Stimulated activated naive CD8-positive, alpha-beta T cell treated with anti-CD3 and anti-CD28 coated beads, Interleukin-15, amount 100 ng/mL, for 72 hours (primary cell): ENCODE measurements at places on chromosomes 7 and 10.

- DNase-seq, result no peak
Observed at GRCh38 chr10:70479165-70479581, 606 bp downstream of the PALD1 start.

GRCh38 chr10:69179089-69179742 lies 818 bp upstream of the SUPV3L1 start:
- no peak for DNase-seq

DNA sequence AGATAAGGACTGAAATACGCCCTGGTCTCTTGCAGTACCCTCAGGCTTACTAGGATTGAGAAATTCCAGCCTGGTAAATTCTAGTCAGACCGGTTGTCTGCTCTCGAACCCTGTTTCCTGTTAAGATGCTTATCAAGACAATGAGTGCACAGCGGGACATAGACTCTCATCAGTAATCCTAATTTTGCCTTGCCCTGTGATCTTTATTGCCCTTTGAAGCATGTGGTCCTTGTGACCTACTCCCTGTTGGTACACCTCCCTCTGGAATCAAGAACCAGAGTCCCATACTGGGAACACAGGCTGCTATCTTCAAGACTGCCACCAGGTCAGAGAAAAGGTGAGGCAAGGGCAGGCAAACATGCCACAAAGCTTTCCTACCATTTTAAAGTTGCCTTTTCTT lies 7.2 kb downstream of the C10orf53 start:
- DNase-seq, result no peak

- DNase-seq, result no peak
Observed at GRCh38 chr10:79178614-79179163, 109.9 kb downstream of the ZMIZ1 start.

DNA sequence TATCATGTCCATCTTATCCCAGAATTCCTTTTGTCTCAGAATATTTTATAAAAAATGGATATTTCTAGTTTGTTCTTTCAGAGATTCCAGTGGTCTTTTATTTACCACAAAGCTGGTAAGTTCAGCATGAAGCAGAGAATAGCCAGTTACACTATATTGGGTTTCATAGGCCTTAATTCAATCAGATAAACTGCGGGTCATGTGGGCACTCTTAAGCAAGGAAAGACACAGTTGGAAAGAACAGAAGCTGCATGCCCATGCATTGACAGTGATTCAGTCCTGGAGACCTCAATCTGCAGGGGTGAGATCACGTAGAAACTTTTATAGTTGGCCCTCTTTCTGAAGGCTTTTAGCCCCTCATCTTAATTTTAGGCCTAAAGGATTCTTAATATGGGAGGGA lies 281.3 kb upstream of the IGFBP3 start:
- DNase-seq, result no peak

DNA sequence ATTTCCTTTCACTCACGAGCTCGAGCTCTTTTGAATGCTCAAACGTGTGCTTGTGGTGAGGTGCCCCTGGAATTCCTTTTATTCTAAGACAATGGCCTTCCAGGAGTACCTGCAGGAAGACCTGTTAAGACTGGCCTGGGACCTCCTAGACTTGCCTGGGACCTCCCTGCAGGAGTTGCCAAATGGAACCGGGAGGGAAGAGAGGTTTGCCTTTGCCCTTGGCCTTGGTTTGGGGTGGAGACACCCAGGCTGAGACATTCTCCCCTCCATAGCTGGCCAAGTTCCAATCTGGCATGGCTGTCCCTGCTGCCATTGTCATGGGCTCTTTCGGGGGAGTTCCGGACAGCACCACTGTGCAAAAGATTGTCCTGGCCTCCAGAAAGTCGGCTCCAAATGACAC lies 39.7 kb downstream of the DNAJB12 start:
- DNase-seq, result no peak

DNA sequence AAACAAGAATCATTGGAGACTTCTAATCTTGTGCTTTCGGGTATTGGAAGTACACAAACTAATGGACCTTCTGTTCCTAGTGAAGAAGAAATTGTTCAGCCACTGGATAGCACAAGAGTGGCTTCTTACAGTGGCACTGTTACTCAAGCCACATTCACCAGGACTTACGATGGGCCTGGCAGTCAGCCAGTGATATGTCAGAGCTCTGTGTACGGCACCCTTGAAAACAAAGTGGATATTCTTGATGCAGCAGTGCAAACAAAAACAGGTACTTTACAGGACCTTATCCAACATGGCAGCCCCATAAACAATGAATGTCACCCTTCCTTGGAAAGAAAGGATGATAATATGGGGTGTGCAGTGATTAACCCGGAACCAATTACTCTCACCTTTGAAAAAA lies 61.6 kb downstream of the TASOR2 start:
- DNase-seq, result no peak

GRCh38 chr7:8387551-8388256 lies 45.7 kb upstream of the NXPH1 start:
- DNase-seq, result no peak

DNA sequence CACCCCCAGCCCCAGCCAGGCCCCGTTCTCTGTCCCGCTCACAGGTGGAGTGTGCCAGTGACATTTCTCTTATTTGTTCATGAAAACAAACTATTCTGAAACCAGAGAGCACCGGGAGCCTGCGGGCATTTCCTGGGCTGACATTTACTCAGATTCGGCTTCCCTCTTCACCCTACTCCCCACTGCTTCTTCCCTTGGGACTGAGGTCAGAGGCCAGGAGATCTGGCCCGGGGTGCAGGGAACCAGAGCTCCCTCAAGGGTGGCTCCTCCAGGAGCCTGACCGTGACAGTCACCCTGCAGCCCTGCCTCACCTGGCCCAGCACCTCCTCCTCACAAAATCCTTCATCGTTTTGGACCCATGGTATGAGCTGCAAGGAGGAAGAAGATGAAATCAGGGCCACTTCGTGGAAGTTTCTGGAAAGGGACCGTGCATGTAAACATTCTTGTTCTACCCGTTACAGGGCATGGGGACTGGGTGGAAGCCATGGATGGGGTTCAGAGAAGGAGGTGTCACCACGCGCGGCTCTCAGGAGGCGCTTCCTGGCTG lies 12.2 kb downstream of the BHLHA15 start:
- no peak for DNase-seq

DNA sequence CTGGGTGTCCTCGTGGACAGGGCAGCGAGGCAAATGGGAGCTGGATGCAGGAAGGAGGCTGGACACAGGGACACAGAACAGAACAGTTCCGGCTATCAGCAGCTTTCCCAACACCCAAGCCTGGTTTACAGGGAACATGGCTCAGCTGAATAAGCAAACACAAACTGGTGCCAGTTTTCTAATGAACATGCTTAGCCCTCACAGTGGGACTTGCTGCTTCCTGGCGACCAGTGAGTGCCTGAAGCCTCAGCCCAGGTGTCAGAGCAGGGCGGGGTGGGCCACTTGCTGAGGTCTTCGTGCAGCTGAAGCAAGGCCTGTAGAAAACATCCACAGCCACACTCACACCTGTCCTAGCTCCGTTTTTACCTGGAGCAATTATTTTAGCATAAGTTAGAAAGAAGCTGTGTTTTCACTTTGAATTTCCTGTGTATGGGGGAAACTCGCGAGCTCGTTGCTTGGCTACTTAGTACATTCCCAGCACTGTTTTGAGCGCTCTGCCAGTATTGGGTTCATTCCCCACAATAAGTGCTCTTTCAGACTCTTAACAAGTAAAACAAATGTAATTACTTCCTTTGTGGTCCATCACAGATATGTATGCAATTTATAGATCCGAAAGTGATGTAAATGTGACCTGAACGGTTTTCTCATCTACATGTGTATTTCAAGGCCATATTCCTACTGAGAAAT lies 261.2 kb upstream of the SHH start:
- no peak for DNase-seq

GRCh38 chr7:47710201-47710935 lies 128.5 kb upstream of the TNS3 start:
- DNase-seq, result no peak

DNA sequence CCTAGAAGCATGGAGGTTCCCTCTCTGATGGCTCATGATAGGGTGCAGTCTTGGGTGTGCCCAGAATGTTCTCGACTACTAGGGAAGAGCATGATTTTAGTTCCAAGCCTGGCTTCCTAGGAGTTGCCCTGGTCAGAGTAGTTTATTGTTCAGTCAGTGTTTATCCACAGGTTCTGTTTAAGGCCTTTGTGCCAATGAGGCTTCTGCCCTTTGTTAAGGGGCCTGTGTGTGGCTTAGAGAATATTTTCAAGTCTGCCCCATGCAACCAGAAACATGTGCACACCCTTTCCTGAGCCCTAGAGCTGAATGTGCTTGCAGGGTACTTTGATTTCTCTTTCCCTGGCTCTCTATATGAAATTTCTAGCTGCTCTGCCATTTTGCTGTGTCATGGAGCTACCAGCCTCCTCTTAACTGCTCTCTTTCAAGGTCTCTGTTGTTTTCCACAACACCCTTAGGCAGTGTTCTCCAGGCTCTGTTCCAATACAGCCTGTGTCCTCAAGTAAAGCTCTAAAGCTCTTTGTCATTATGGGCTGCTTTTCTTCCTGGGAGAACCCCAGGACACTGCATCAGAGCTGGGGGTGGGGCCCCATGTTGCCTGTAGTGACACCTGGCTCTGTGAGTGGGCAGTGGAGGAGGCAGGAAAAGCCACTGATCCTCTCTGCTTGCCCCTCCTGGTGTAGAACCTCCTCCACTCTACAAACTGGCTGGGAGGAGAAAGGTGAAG lies 34.1 kb upstream of the TSPAN33 start:
- DNase-seq, result no peak
